GM20000 (cell line): ENCODE measurements at places on chromosomes 11 and 22.

GRCh38 chr11:117313091-117313490 lies 3.0 kb downstream of the BACE1 start:
- no peak for DNase-seq

DNA sequence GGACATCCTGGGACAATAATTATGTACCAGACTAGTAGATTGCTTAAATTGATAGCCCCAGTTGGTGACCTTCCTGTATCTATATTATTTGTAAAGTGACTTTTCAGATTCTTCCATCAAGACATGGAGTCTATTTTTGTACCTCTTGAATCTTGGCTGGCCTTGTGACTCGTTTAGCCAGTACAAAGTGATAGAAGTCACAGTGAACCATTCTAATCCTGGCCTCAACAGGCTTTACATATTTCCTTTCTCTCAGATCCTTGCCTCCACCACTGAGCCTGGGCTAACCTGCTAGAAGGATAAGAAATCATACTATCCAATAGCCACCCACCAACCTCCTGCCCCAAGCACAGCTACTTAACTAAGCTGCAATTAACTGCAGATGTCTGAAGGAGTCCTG lies 37.5 kb upstream of the SLC6A5 start:
- DNase-seq = no peak

- DNase-seq = peak; percentile 86
Observed at GRCh38 chr22:20418211-20418788, 19.3 kb downstream of the SCARF2 start.

DNA sequence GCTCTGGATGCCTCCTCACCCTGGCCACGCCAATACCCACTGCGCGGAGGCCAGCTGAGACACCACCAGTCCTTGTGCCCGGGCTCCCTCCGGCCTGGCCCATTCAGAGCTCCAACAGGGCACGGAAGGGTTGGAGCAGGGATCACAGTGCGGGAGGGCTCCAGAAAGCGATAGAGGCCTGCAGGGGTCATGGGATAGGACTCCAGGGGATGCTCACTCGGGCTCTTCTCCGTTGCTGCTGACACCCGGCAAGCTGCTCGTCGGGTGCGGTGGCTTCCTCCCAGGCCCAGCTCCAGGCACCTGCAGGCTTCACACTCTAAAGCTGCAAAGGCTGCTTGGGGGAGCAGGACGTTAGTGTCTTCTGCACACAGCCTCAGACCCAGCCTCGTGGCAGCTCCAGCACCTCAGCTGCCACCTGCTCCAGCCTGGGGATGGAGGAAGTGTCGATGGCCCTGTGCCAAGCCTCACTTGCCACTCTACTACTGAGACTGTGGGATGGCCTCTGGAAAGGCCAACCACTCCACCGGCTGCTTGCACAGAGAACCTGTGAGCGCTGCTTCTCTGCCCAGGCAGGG lies 10.6 kb downstream of the WNT7B start:
- DNase-seq = no peak

DNA sequence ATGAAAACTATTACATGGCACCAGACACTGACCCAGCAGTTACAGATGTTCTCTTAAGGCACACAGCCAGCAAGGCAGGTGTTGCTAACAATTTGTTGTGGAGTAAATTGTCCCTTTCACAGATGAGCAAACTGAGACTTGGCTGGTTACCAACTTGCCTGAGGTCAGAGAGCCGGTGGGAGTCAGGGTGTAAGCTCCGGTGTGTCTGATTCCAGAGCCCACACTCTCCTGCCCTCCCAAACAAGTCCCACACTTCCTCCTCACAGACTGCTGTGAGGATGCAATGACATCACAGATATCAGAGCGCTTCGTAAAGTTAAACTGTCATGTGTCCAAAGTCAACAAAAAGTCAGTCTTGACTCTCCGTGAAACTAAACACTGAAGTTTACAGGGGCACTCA lies 12.5 kb downstream of the GDPD5 start:
- no peak for DNase-seq

GRCh38 chr11:99368583-99368982 lies 347.8 kb downstream of the CNTN5 start:
- no peak for DNase-seq

DNA sequence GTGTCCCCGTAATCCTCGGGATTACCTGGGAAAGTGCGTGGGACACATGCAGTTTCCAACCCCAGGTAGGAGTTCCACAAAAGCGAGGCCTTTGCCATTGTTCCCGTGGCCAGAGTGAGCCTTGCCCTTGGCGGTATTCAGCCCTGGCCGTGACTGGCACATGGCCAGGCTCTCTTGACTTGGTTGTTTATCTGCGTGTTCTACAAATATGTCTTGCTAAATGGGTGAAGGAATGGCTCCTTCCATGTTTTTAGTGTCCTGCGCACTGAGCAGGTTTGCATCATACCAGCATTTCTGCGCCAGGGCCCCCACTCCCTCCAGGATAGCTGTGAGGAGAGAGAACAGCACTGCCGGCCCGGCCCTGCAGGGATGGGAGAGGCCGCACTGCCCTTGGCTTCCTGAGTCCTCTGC lies 20.0 kb downstream of the POLR3H start:
- DNase-seq = no peak
